ENCODE measurements at places on chromosomes 3 and 15. TPM values are rescaled to one million over a fixed set of nuclear protein-coding genes. Genes with fewer than 3 reads are reported as not detected.

DNA sequence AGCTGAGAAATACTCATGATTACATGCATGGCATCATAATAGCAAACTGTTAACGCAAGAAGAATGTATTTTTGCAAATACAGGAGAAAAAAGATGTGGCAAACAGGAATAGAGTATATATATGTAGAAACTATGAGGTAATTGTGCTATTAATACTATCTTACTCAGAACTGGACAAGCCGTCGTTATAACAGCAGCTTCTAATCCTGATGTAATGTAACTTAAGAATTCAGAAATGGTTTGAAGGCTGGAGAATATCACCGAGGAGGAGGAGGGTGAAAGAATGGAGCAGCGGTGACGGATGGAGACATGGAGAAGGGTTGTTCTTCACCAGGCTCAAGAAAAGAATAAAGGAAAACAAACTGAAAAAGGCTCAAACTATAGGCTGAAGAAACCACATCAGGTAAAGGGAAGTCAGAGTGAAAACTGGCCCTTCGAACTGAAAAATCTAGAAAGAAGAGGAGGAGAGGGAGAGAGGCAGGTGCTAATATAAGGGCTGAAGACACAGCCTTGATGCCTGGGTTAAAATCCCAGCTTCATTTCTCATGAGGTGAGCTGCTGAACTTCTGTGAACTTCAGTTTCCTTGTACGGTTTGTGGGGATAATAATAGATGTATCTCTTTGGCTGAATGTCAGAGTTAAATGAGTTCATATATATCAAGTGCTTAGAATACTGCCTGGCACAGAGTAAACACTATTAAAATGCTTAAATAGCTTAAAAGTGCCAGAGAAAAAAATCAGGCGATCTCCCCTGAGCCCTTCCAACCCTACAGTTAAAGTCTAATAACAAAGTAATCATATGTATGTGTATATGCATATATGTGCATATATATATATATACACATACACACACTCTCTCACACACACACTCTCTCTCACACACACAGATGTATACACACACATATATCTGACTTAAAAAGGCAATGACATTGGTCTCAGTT, 43.9 kb downstream of the GOLIM4 start:
- DNase-seq = no peak

DNA sequence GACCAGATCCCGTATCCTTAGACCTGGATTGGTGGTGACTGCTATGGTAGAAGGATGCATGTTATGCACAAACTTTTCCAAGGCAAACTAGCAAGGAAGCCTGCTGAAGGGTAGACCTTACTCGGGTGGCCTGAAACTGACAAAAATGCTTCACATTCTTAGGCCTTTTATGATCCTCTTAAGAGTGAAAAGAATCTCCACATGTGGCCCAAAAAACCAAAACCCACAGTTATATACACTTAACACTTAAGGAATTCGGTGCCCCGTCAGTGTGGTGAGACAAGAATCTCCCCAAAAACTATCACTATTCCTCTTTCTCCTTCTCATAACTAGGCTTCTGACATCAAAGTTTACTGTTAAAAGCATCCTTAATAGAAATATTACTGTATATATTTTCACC, 130.1 kb upstream of the SOX2 start:
- no peak for DNase-seq

GRCh38 chr15:29043736-29044502, 158.1 kb downstream of the APBA2 start:
- no peak for DNase-seq

- DNase-seq = no peak
Observed at GRCh38 chr3:156233876-156234275, 113.5 kb downstream of the KCNAB1 start.

DNA sequence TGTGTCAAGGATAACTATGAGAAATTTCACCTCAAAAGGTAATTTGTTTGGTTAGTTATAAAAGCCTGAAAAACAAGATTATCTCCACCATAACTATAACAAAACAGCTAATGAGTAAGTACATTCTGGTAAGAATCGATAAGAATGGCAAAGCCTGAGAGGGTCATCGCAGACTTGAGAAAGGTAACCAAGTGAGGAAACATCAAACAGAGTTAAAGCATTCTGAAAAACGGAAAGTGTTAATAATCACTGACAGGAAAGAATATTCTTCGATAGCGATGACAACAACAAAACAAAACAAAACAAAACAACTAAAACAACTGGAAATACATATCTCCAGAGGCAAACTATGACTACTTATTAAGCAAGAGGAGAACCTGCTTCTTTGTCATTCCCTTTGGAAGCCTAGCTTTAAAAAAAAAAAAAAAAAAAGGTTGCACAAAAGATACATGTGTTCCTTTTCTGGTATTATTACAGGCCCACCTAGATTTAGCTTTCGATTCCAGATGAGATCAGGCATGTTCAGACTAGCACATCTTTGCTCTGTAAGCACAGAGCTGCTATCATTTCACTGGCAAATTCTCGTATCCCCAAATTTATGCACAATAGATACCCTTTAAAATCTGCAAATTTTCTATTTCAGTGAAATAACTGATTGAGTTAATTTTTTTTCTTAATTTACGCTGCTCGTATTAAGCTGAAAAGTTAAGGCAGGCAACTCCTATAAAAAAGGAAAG, 155.6 kb downstream of the TIGIT start:
- no peak for DNase-seq

LMAN1L gene
- not detected for polyA plus RNA-seq

DNA sequence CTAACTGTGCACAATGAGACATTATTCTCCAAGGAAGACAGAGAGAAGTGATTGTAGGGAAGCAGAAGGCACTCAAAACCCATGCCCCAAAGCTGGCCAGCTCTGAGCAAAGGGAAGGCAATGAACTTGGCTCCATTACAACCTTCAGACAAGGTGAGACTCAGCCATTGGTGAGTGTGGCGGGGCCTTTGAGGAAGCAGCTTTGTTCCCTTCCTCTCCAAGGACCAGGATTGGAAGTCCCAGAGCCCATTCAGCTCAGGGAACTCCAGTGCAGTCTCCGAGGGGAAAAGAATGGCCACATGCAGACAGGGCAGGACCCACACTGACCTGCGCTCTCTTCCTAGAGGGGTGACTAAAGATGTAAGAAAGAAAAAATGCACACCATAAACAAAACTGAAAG, 23.1 kb downstream of the HEG1 start:
- DNase-seq = no peak

GRCh38 chr3:109559389-109559788, 222.0 kb upstream of the DPPA4 start:
- DNase-seq = no peak

DNA sequence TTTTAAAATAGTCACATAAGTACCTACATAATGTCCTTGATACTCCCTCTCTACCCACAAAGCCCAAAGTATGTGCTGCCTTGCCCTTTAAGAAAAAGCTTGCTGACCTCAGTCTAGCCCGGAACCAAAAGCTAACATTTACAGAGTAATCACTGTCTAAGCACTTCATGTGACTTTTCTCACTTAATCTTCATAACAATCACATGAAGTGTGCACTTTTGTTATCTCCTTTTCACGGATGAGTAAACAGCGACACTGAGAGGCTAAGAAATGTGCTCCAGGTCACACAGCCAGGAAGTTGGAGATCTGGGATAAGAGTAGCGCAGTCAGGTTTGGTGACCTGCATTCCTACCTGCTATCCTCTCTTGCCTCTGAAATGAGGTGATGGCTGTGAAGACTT, 194.0 kb downstream of the ITPR1 start:
- no peak for DNase-seq

GRCh38 chr3:100437721-100438622, 36.6 kb downstream of the LNP1 start:
- no peak for DNase-seq

- no peak for DNase-seq
Observed at GRCh38 chr15:80852676-80853075, 73.5 kb downstream of the CEMIP start.

DNA sequence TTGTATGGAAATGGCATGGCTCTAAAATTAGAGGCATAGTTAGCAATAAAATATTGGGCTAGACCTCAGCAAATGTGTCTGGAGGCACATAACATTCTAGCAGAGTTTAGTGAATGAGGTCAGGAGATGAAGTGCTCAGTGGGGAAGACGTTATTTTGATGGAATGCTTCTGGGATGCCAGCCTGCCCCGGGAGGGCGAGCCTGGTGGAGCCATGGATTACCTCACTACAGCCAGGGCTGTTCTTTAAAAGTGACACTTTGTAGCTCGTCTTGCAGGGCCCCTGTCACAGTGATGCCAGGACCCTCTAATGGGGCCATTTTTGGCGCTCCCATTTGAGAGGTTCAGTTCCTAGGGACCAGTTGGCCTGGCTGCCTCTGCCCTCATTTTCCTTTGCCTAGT, 48.5 kb downstream of the PXYLP1 start:
- DNase-seq = no peak

BTBD1 gene
- polyA plus RNA-seq = 115 TPM

GRCh38 chr15:45640616-45641015, 5.8 kb downstream of the SQOR start:
- no peak for DNase-seq

GRCh38 chr3:16529264-16529663, 15.8 kb upstream of the RFTN1 start:
- no peak for DNase-seq

All from forelimb muscle (tissue), 1 donor.